ENCODE measurements at places on chromosomes 6 and 20.

GRCh38 chr6:167532410-167533288 is 207.8 kb downstream of the TTLL2 start:
- no peak for DNase-seq

- no peak for DNase-seq
Measured at GRCh38 chr6:106146852-106147351, 60.8 kb downstream of the PRDM1 start.

DNA sequence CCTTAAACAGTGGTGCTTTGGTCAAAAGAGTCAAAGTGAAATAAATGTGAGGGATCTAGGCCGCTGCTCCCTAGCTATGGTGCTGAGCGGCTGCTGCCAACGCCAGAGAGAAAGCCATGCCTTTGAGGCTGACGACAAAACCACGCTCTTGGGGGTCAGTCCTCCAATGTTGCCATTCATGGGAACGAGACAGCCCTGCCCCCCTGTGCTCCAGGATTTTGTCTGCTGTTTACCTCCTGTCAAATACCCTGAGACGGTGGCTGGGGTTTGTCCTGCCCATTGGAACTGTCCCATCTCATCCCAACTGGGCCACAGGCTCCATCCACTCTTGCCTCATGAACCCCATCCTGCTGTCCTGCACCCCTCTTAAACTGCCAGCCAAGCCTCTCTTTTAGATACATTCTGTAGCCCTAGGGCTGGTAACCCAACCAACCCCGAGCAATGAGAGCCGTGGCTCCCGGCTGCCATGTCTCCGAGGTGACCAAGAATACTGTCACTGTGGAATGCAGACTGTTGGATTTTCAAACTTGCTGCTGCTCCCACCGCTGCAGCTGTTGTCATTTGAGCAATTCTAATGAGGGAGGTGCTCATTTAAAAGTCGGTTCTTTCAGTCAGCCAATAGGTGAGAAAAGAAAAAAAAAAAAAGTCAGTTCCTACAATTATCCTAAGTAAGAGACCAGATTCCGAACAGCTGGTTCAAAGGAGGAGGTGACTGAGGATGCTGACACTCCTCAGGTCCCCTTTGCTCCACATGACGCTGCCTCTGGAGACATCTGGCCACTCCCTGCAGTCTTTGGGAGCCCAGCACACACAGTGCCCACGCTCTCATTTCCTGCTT is 73.1 kb upstream of the QKI start:
- no peak for DNase-seq

GRCh38 chr20:10231290-10231689 is 12.7 kb downstream of the SNAP25 start:
- no peak for DNase-seq

DNA sequence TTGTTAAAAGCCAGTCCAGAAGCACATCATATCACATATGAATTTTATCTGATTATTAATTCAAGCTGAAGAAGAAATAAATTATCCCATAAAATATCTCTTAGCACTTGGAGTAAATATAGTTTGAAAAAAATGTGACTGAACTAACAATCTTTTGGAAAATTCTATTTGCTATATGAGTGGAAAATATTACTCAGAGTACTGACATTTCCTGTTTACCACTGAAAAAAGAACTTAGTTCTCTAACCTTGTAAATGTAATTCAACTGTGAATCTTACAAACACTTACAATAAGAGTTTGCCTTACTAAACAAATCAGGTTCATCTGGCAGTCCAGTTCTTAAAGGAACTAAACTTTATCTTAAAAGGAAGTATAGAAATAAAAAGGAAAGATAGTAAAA is 44.2 kb downstream of the MOXD1 start:
- DNase-seq: no peak

DNA sequence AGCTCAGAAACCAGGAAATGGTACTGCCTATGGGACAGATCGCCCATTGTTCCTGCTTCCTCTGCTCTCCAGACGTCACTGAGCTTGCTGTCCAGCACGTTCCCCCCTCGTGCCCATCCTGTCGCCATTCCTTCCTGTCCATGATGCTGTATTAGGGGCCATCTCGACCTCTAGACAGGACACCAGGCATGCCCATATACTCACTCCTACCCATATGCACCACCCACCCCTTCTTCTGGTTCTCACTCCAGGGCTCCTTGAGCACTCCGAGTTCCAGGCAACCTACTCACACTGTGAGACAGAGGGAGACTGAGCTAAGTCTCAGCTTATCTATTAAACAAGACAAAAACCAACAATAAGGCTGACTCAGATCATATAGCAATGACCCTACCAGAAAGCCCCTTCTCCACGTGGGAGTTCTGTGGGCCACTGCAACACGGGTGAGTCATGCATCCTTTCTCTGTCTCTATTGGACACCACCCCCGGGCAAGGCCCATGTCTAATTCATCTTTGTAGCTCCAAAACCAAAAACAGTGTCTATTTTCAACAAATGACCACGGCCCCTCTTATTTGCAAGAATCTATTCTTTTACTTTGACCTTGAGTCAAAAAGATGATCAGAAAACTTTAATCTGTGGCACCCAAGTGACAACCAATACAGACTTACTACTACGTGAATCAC is 65.7 kb downstream of the PSMG4 start:
- peak; percentile 11 for DNase-seq

GRCh38 chr6:44294832-44295791 is 18.0 kb downstream of the AARS2 start:
- DNase-seq: no peak

- no peak for DNase-seq
Measured at GRCh38 chr6:117740605-117741004, 65.3 kb downstream of the NUS1 start.

DNA sequence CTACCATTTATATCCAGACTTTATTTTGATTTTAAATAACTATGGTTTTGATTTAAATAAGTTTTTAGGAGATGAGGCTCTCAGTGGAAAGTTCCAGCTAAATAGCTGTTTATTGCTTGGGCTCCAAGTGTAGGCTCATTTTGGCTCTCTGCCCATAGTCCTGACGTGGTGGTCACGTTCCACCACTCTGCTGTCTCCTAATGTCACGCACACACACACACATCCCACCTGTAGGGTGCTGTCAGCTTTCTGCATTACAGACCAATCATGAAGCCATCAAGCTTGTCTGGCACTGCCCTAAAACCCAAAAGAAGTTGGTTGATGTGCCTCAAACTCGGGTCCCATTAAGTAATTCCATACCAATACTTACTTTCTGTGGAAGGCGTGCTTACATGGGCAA is 45.4 kb downstream of the PANK2 start:
- no peak for DNase-seq

GRCh38 chr6:142821860-142822259 is 123.1 kb downstream of the HIVEP2 start:
- no peak for DNase-seq

Data from chondrocyte (in vitro differentiated cells).